Brain (organoid and tissue), 16 donors: ENCODE measurements at places on chromosomes 6 and 20. TPM values are rescaled to one million over a fixed set of nuclear protein-coding genes. Genes with fewer than 3 reads are reported as not detected.

Gene MAFB
- 2.7 TPM for polyA plus RNA-seq

Gene OR10C1
- not detected for polyA plus RNA-seq

Gene BHLHE23
- polyA plus RNA-seq = not detected

Gene NOX3
- not detected for polyA plus RNA-seq

Gene LRP11
- polyA plus RNA-seq = 32.6 TPM
